Natural killer cell (primary cell): ENCODE measurements at places on chromosomes 7 and 10. TPM values are rescaled to one million over a fixed set of nuclear protein-coding genes. Genes with fewer than 3 reads are reported as not detected.

The HTR7 gene
- total RNA-seq = 0.20 TPM

The ODAD2 gene
- not detected for total RNA-seq

The FRMPD2 gene
- total RNA-seq = 0.20 TPM

The VSTM2A gene
- not detected for total RNA-seq

The C10orf67 gene
- total RNA-seq = not detected

The LRRC4 gene
- total RNA-seq = 2.4 TPM
